Cerebellar nuclear complex (tissue), 1 donor: ENCODE measurements at places on chromosomes 11 and 22.

- no peak for DNase-seq
Measured at GRCh38 chr22:45627489-45628233, 44.0 kb upstream of the ATXN10 start.

DNA sequence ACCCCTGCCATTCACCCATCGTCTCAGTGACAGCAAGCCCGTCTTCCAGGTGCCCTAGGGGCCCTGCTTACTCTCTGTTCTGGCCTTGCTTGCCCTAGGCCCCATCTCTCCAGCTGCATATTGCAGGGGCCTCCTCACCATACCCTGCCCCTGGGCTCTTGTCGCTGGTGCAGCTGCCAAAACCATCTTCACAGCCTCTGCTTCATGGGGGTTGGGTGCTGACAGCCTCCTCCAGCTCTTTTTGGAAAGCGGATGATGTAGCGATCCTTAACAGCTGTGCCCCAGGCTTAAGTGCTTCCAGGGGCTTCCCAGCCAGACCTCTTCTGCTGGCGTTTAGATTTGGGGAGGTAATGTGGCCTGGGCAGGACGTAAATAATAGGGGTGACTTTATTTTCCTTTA is 61.2 kb upstream of the SUSD2 start:
- DNase-seq: no peak

DNA sequence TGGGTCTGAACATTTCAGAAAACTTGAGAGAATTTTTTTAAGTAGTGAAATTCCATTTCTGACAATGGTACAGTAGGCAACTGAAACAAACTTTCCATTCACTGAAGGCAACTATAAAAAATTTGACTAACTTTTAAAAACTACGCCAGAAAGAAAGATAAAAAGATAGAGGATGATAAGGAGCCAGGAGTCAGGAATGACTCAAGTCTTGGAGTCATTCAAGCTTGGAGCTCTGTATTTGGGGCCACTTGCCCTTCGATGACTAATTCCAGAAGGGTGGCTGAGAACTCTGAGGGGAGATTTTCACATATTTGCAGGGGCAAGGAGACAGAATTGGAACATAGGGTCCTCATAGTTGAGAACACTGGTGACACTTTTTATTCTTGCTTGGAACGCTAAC is 1083.2 kb upstream of the CNTN5 start:
- no peak for DNase-seq

DNA sequence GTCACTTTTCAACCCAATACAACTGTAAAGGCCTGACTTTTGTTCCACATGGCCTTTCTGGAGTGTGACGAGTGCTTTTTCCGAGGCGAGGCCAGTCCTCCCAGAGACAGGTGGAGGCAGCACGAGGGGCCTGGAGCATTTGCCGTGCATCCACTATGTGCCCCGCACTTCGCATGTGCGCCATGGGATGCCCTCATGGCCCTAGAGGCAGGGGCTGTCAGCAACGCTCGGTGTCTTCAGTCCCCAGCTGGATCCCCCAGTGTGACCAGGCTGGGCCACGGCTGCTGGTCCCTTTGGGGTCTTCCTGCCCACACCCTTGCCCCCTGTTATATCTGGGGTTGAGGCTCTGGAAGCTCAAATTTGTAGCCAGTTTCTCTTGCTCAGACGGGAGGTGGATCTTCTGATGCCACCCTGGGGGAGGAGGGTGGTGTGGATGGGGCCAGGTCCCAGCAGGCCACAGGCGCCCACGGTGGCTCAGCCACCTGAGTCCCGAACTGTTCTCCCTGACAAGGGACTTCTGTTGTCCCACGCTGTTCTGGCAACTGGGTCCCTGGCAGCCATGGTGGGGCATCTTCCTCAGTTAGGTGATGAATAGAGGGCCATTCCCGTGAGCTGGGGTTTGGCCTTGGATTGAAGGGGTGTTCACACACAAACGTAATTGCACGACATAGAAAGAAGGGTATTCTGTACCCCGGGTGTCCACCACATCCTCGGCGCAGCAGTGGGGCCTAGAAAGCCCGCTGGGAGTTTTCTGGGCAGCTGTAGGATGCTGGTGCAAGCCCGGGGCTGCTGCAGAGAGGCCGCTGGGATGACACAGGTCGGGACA is 100.9 kb downstream of the CTTN start:
- no peak for DNase-seq

- DNase-seq: no peak
Measured at GRCh38 chr22:17844150-17844549, 69.9 kb upstream of the BID start.

DNA sequence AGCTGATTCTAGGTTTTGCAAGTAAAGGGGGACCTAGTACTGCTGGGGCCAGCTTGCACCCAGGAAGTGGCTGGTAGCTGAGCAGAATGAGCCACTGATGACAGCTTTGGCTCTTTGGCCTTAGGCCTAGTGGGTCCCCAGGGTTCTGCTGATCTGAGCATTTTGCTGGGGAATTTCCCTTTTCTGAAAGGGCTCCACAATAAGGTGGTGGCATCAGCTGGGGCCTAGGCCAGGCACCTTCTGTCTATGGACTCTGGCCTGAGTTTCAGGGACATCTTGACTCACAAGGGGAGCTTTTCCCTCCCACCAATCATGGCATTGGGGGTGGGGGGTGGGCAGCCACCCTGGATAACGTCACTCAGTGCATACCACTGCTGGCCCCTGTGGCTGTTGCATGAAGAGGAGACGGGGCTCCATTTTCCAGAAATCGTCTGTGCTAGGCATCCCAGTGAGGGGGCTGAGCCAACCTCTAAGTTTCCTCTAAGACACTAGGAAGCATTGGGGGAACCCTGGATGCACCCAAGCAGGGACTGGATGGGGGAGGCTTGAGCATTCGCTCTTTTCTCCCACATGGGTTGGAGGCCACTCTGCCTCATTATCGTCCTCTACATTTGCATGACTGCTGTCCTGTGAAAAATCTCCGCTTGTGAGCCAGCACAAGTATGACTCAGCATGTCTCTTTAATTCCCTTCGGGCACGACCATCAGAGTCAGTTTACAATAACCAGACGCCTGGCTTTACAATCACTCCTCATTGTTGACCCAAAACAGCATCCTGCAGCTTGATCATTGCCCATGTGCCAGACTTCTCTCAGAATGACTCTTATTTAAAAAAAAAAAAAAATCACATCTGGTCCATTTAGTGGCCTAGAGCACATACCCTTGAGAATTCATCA is 145.0 kb upstream of the THY1 start:
- DNase-seq: no peak

DNA sequence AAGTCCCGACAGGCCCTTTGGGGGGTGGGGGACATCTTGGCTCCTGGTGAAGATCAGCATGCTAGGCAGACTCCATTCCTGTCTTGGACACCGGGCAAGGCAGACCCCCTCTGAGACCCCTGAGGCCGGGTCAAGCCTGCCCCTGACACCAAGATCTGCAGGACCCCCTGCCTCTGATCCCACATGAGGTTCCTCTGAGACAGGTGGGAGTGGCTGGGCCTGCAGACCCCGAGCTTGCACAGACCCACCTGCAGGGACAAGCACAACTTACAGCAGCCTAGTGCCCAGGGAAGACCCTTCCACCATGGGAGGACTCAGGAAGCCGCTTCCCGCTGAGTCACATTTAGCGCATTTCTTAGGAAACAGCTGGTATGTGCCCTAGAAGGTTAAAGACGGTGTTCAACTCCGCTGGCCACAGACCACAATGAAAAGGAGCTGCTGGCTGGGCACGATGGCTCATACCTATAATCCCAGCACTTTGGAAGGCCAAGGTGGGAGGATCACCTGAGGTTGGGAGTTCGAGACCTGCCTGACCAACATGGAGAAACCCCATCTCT is 15.5 kb downstream of the ARVCF start:
- DNase-seq: no peak

- DNase-seq: no peak
Measured at GRCh38 chr22:38567531-38568285, 2.3 kb downstream of the DMC1 start.

DNA sequence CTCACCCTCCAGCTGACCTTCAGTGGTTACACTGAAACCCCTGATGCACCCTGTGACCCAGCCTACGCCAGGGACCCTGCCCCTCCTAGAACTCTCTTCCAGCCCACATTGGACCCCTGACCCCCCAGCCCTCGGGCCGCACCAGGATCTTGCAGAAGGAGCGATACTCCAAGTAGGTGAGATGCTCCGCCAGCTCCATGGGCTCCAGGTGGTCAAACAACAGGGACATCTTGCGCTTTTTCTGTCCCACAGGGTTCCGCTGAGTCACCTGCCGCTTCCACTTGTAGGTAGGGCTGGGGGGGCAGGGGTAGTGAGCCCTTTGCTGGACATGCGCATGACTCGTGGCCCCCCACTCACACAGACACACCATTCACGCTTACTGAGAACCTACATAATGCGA is 4.1 kb downstream of the RASGRP2 start:
- DNase-seq: no peak

DNA sequence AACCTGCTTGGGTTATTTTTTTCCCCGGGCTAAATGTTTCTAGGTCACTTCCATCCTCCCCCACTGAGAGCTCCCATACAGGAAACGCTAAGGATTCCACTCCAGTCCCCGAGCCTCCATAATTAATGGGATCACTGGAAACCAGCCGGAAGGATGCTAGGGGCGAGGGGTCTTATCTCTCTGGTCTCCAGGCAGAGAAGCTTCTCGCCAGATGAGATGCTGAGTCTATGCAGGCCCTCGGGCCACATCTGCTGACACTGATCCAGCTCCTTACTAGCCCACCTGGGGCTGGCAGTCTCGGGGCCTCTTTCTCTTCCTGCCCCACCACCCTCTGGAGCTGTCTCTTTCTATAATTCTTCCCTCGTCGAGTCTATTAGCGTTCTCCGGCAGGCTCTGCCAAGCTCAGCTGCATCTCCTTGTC is 125.9 kb upstream of the SYT13 start:
- no peak for DNase-seq

DNA sequence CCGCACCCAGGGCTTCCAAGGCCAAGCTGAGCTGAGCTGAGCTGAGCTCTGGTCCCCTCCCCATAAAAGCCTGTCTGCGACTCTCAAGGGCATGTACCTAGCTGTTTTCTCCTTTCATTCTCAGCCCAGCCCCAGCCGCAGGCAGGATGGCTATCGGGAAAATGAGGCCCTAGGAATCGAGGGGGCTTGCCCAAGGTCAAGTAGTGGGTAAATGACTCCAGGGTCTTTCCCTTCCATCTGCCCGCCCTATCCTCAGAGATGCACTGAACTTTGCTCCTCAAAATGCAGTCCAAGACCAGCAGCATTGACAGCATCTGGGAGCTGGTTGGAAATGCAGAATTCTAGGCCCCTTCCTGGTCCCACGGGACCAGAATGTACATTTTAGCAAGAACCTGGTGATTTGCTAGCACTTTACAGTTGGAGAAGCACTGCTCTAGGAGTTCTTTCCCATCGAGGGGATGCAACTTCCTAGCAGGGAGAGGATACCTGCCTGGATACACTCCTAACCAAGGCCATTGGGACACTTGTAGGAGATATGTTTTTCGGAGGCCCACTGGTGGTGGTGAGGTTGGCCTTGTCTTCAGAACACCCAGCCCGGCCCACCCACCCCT is 43.2 kb upstream of the ACCSL start:
- DNase-seq: no peak

- no peak for DNase-seq
Measured at GRCh38 chr22:38176170-38176741, 5.4 kb downstream of the PLA2G6 start.

DNA sequence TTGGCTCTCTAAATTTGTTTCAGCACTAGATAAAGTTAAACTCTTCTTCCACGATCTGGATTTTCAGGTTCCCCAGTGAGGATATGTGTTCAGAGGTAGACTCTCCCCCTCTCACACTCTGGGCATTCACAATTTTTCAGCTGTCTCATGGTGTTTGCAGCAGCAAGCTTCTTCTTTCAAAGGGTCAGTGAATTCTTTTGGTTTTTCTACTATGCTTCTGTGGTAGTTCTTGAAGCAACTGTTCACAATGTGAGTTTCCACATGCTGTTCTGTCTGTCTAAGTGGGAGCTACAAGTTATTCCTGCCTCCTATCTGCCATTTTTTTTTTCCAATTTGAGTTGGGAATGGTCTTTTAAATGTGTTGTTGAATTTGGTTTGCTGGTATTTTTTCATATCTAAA is 25.4 kb downstream of the CNTF start:
- no peak for DNase-seq

DNA sequence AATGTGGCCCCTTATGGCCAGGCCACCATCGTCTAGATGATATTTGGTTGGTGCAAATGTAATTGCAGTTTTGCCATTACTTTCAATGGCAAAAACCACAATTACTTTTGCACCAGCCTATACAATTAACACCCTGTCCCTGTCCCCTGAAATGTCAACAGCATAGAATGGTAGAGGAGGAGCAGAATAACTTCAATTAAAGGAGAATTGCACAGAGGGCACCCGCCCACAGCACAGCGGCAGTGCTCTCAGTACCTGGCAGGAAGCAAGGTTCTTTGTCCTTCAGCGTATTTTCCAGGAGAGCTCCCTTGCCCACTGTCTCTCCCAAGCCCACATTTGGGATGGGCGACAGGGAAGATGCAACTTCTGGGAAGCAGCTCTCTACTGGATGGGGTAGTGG is 115.3 kb downstream of the TRIM29 start:
- DNase-seq: no peak

DNA sequence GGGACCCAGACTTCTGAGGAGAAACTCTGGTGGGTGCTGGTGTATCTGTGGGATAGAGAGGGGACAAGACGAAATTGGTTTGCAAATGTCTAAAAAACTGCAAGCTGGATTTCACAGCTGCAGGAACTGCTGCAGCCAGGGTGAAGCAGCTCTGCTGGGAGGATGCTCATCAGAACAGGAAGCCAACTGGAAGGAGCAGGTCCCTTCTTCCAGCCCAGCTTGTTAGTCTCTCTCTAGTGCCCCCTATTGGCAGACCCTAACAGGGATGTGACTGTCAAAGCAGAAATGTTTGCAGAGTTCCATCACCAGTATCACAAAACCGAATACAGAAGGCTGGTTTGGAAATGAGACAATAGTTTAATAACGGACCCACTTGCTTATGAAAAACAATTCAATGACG is 74.8 kb upstream of the SLC22A12 start:
- DNase-seq: no peak

DNA sequence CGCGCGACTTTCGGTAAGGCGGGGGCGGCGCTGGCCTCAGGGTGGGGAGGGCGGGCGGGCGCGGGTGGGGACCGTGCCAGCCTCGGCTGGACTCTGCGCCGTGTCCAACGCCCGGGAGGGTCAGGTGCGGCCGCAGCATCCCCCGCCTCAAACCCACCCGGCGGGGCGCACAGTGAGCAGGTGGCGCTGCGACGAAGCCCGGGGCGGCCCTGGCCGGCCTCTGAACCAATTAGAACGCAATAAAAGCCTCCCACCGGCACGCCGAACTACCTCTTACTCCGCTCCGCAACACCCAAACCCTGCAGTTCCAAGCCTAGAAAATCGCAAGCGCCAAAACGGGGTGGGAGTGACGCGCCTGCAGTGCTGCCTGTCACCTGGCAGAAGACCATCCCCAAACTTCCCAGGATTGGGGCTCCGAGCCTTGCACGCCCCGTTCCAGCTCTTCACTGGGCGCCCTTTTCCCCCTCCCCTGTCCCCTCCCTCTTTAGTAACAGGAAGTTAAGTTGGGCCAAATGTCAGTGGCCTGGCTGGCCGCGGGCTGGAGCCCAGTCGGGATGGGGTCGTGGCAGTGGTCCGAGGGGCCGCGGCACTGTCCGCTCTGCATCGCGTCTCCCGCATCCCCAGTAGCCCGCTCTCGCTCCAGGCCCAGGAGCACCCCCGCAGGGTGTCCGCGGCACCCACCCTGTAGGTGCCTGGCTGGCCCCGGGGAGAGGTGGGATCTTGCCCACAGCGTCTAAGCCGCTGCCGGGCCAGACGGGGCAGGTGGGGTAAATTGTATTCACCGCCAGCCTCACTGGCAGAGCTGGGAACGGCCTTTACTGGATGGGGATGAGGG is 541 bp downstream of the MICAL2 start:
- no peak for DNase-seq

- DNase-seq: peak; percentile 39
Measured at GRCh38 chr22:29702000-29702930, 17.5 kb upstream of the CABP7 start.

GRCh38 chr11:5275369-5276110 is 5.8 kb upstream of the HBE1 start:
- DNase-seq: no peak
